ENCODE measurements at places on chromosomes 4 and X.
A peak's percentile ranks its signal among the peaks of the same experiment; 100 is the strongest.

GRCh38 chr4:4247696-4248028 is 361 bp downstream of the TMEM128 start:
- DNase-seq, result no peak

GRCh38 chr4:777520-778262 is 48.2 kb downstream of the CPLX1 start:
- DNase-seq, result no peak

DNA sequence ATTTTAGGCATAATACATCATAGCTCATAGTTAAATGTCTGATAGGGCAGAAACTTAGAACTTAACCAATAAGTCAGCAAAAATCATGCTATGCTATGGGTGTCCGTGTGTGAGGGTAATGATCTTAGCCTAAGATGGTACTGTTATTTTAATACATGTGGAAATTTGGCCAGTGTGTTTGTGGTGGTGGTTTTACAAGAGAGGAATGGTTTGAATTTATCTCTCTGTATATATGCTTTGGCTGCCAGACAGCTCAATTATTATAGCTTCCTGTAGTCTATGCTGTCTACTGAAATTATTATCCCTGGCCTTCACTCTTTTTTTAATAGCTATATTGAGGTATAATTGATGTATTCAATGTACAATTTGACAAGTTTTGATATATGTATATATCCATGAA is 21.3 kb downstream of the ZNF330 start:
- DNase-seq, result no peak

GRCh38 chr4:164937576-164938270 is 39.7 kb downstream of the TRIM61 start:
- DNase-seq, result no peak

GRCh38 chr4:176762661-176763308 is 29.9 kb downstream of the VEGFC start:
- no peak for DNase-seq

- no peak for DNase-seq
These were observed 34.6 kb downstream of the RTL5 start for GRCh38 chrX:72097098-72097497.

GRCh38 chrX:53395605-53396298 is 26.7 kb downstream of the SMC1A start:
- DNase-seq, result no peak

DNA sequence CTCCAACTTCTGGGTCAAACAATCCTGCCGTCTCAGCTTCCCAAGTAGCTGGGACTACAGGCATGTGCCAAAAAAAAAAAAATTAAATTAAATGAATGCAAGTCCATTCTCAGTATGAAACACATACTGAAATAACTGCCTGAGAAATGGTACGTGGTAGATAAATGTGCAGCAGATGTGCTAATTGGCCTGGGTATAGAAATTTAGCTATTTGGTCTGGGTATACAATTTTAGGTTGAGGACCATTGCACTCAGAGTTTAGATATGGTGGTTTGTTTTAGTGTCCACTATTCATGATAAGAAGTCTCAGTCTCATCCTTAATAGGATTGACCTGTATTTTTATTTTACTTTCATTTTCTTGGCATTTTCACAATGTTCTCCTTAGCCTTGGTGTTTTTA is 9.2 kb downstream of the GYG2 start:
- DNase-seq, result no peak

GRCh38 chrX:110421500-110422455 is 63.1 kb downstream of the RTL9 start:
- no peak for DNase-seq

GRCh38 chr4:149344436-149344835 is 471.2 kb downstream of the IQCM start:
- no peak for DNase-seq

DNA sequence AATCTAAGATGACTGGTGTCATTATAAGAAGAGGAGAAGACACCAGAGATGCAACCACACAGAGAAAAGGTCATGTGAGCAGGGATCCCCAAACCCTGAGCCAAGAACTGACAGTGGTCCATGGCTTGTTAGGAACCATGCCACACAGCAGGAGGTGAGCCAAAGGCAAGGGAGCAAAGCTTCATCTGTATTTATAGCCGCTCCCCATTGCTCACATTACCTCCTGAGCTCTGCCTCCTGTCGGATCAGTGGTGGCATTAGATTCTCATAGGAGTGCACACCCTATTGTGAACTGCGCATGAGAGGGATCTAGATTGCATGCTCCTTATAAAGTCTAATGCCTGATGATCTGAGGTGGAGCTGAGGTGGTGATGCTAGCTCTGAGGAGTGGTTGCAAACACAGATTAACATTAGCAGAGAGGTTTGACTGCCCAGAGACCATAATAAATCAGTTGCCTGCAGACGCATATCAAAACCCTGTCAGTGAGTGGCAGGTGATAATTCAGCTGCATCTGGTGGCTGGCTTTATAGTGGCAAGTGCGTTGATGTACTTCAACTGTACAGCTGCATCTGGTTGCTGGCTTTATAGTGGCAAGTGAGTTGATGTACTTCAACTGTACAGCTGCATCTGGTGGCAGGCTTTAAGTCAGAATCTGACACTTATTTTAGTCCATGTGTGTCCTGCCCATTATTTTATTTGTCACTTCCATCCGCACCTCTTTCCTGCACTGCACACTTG is 19.8 kb upstream of the CXCL2 start:
- no peak for DNase-seq

DNA sequence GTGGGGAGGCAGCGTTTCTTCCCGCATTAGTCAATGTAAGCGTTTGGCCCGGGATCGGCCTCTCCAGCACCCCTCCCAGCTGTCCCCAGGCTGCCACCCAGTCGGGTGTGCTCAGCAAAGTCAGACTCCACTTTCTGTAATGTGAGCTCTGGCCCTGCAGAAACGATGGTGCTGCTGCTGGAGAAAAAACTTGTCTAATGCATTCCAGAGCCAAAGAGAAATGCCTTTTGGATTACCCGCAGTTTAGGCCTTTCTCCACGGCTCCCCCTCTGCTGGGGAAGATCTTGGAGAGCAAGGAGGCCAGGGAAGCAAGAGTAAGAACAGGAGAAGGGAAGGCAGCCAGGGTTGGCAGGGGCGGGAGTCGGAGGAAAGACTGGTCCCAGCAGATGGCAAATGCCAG is 55.2 kb downstream of the ELF4 start:
- DNase-seq, result no peak

DNA sequence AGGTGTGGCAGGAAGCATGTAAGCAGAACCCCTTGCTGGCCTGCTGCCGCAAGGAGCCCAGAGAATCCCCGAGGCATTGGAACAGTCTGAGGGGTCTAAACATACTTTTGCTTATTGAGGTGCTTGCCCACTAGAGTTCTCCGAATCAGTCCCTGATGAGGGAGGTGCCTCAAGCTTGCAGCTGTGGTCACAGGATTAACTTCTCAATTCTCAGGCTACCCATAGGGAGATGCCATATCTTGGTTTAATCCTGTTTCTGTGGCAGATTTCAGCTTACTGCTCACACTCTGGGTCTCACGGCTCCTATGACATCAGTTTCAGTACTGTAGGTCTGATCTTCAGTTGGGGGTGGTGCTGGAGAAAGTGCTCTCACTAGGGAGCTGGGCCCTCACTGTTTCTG is 39.9 kb downstream of the CCNG2 start:
- DNase-seq, result no peak

- DNase-seq, result no peak
These were observed 366.5 kb downstream of the MID1IP1 start for GRCh38 chrX:39167791-39168190.

DNA sequence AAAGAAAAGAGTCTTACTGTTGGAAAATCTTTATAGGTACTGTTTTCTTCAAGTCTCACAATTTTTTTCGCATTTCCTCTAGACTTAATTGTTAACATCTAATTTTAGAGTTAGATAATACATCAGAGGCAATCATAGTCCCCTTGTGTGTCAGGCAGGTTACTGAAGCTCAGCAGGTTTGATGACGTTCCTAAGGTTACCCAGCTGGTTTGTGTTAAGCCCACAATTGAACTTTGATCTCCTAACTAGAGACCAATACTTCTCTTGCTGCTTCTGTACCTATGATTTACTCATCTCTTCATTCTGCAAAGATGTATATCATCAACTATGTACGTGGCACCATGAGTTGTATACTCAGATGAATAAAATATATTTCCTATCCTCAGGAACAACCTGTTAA is 131.6 kb upstream of the STIM2 start:
- no peak for DNase-seq

DNA sequence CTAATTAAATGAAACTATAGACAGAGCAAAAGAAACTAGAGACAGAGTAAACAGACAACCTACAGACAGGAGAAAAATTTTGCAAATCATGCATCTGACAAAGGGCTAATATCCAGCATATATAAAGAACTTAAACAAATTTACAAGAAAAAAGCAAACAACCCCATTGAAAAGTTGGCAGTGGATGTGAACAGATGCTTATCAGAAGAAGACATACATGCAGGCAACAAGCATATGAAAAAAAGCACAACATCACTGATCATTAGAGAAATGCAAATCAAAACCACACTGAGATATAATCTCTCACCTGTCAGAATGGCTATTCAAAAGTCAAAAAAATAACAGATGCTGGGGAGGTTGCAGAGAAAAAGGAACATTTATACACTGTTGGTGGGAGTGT is 14.8 kb downstream of the ZNF280C start:
- DNase-seq, result no peak

DNA sequence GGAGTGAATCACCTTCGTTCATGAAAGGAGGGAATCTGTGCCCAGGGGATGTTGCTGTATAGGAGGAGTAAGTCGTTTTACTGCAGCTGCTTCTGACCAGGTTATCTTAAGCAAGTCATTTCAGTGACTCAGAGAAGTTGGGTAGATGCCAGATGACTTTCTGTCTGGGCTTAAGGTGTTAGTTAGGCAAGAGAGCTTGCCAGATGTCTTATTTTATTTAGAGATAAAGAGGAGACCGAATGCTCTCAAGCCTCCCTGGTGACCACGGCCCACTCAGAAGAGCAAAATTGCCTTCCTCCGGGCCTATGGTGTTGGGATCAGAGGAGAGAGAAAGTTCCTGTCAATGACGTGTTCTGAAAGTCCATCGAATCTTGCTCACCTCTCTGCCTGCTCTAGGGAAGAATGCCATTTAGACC is 16.3 kb upstream of the ZNF827 start:
- no peak for DNase-seq

DNA sequence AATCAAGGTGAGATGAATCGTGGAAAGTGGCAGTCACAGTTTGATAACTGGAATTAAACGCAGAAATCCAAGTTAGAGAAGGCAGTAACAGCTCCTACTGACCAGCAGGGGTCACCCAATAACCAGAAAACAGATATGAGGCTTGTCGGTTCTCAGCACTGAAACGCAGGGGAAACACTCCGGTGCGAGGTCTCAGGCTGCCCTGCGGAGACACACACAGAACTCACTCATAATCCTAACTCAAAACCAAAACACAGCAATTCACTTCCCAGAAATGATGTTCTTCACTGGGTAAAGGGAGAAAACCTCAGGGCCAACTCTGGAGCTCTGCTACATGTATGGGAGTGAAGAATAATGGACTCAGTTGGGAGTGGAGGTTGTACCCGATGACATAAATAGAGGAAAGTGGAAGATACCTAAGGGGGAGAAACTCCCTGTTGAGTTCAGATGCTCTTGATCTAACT is 384.4 kb downstream of the RAPGEF2 start:
- peak; percentile 65 for DNase-seq

DNA sequence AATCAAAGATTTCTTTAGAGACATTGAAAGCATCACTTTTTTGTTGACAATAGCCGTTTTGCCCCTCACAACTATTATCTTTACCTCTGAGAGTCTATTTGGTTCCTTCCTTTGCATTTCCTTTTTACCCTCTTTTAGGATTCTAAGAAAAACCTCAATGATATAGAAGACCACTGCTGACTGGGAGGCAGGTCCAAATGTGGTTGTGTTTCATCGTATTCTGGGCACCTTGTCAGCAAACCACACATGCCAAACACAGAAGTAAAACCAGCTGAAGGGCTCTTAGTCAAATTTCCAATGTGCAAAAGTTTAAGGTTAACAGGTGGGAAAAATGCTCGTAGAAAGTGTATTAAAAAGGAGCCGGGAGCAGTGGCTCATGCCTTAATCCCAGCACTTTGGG is 5.1 kb upstream of the PRMT9 start:
- DNase-seq, result no peak

DNA sequence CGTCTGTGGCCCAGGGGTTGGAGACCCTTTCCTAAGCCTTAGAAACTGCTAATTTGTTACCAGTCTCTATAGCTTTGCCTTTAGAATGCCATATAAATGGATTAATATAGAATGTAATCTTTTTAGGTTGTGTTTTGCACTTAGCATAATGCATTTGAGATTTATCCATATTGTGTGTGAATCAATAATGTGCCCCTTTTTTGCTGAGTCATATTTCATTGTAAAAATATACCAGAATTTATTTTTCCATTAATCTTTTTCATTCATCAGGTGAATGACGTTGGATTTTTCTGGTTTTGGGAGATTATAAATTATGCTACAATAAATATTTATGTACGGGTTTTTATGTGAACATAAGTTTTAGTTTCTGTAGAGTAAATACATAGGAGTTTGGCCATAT is 478.8 kb upstream of the MAGEB18 start:
- DNase-seq, result no peak

DNA sequence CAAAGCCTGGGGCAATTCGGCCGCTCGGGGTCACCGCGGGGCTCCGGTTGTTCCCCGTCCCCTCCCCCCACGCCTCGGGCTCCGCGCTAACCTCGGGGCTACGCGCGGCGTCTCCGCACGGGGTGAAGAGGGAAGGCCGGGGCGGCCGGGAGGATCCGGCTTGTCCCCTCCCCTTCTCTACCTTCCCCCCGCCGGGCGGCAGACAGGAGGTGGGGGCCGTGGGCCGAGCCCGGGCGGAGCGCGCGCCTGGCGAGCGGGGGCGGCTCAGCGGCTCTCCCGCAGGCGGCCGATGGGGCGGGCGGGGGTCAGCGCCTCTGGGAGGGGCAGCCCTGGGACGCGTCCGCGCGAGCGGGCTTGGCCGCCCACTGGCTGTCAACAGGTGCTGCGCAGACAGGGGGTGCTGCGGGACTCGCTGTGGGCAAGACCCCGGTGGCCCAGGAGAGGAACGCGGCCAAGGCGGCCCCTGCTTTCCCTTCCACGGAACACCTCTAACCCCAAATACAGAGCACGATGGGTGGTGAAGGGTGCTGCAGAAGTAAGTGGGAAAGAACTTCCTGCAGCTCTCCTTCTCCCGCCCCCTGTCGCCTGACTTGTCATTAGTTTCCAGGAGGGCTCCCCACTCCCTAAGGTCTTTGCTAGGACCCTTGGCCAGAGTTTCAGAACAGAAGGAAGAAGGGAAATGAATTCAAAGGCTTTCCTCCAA is at the start of gene PDGFC:
PDGFC (minus strand) TSS at position 124 of the 703 bp plus-strand sequence. CDS start 896 bp downstream, outside the sequence.
- no peak for DNase-seq

DNA sequence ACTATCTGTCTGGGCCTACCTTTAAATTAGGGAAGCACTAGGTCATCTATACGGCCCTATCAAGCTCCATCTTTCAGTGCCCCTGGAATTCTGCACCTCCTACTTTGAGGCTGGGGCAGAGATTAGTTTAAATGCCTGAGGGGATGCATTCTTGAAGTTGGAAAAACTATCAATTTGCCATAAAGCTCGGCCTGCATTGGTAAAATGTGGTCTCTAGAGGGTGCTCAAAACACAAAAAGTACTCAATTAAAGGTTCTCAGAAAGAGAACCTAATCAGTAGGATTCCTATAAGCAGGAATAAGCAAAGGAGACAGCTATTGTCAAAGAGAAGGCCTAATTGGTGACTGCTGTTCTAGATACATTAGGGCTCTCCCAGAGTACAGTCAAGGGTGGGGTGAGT is 111.7 kb downstream of the AMER1 start:
- DNase-seq, result no peak

- DNase-seq, result no peak
These were observed 50.0 kb upstream of the PDHA1 start for GRCh38 chrX:19293606-19294325.
